ENCODE measurements at places on chromosomes 4 and X.

DNA sequence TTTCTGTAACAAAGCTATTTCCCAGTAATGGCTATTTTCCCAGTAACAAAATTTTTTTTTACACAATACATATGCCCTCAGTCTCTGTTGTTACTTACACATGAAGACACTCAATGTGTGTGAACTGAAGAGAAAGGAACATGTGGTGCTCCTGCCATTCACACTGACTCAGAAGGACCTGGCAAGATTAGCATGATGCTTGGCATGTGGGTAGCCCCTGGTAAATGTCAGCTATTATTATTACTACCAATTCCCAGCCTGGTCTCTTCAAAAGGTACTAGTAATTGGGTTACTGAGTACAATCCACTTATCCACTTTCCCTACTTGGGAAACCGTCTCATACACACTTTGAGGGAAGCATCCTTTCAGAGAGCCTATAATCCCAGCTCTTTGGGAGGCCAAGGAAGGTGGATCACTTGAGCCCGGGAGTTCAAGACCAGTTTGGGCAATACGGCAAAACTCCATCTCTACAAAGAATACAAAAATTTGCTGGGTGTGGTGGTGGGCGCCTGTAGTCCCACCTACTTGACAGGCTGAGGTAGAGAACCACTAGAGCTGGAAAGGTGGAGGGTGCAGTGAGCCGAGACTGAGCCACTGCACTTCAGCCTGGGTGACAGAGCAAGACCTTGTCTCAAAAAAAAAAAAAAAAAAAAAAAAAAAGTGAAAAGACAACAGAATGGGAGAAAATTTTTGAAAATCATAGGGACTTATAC lies 14.6 kb downstream of the RBBP7 start:
- no peak for DNase-seq

- DNase-seq, result no peak
Measured at GRCh38 chr4:157280673-157281072, 60.1 kb downstream of the GRIA2 start.

DNA sequence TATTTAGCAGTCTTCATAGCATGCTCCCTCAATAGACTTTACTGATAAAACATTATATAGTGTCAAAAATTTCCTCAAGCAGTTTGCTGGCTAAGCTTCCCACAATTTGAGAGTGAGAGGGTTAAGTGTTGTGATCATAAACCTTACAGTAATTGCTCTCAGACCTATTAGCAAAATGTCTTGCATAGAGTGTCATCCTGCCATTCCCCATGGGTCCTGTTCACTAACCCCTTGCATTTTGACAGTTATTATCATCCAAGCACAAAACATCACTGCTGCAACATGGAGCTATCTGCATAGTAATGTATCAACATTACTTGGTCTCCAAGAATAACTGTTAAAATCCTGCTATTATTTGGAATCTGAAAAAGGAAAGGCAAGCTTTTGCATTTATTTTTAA lies 196.1 kb upstream of the GK2 start:
- DNase-seq, result no peak

DNA sequence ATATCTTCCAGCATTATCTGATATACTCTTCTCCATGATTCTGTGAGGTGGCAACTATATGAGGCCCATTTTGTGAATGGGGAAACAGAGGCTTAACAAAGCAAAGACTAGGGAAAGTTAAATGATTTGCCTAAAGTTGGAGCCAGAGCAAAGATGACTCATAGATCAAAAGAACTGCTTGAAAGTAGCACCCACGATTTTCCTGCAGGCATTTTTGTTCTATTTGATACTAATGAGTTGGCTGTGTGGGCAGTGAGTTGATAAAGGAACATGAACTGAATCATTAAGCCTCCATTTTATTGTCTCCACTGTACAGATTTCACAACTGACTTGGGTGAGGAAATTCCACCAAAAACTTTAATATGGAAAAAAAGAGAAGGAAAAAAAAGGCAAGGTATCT lies 138.9 kb upstream of the IGFBP7 start:
- DNase-seq, result no peak

GRCh38 chrX:17547658-17548057 lies 172.7 kb downstream of the NHS start:
- DNase-seq, result no peak

DNA sequence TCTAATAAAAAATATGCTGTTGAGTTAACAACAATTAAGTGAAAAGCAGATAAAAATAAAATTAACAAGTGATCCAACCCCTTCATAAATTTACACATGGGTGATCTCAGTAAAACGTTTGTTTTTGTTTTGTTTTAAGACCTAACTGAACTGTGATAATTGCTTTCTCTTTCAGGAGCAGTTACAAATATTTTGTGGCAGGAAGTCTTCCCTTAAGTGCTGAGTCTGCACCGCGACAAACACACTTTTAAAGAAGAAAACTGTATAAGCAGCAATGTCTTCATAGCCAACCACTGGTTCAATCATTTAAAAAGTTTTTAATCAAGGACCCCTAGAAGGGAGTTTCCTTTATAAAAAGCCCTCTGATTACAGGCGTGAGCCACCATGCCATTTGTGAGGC lies 53.7 kb upstream of the NFKB1 start:
- DNase-seq, result no peak

GRCh38 chrX:45851434-45851991 lies 650.8 kb upstream of the DIPK2B start:
- DNase-seq, result no peak

DNA sequence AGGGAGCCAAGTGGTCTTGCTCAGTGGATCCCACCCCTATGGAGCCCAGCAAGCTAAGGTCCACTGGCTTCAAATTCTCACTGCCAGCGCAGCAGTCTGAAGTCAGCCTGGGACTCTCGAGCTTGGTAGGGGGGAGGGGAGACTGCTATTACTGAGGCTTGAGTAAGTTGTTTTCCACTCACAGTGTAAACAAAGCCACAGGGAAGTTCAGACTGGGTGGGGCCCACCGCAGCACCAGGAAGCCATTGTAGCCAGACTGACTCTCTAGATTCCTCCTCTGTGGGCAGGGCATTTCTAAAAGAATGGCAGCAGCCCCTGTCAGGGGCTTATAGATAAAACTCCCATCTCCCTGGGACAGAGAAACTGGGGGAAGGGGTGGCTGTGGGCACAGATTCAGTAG lies 721.0 kb upstream of the NDST4 start:
- DNase-seq, result no peak

GRCh38 chr4:48085821-48086589 lies 48.0 kb downstream of the TXK start:
- DNase-seq, result no peak

DNA sequence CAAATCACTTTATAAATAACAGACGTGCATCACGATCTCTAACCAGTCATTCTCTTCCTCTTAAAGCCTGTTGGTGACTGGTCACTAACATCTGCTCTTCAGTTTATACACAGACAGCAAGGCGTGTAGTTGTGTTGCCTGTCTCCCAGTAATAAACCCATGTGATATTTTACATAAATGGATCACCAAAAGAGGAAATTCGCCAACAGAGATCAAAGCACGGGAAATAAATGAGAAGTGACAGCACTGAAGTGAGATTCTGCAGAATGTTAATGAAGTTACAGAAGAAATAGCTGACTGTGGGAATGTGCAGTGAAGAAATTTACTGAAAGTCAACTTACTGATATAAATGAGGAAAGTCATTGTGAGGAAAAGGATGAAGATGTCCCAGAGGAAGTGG lies 47.0 kb downstream of the AFF1 start:
- no peak for DNase-seq

DNA sequence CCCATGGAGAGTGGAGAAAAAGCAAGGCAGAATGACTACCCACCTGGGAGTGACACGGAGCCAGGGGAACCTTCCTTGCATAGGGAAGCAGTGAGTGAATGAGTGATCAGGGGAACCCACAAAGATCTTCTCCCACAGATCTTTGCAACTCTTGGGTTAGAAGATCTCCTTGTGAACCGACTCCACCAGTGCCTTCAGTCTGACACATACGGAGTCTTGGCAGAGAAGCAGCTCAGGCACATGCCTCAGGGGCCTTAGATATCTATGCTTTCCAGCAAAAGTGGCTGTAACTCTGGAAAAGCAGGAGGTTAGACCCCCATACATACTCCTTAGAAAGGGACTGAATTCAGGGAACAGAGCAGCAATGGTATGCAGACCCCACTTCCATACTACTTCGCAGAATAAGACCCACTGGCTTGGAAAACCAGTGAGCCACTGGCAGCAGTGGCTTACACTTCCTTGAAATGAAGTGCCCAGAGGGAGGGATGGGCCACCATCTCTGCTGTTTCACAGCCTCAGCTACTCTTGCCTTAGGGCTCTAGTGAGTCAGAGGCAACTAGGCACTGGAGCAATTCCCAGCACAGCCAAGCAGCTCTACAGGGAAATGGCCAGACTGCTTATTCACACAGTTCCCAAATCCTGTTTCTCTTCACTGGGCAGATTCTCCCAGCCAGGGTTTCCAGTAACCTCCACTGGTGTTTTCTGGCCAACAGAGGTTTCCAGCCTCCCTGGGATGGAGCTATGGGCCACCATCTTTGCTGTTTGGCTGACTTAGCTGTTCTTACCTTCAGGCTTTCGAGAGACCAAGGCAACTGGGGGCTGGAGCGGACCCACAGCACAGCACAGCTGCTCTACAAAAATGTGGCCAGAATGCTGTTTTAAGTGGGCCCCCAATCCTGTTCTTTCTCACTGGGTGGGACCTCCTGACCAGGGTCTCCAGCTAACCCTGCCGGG lies 82.8 kb upstream of the TCEAL2 start:
- DNase-seq, result no peak

GRCh38 chr4:153780876-153781275 lies 8.0 kb downstream of the SFRP2 start:
- no peak for DNase-seq

All from stimulated activated CD8-positive, alpha-beta memory T cell treated with anti-CD3 and anti-CD28 coated beads, Interleukin-4, amount 100 ng/mL, for 1 hour (primary cell).